OCI-LY7 (cell line): ENCODE measurements at places on chromosomes 4 and X.

- no peak for DNase-seq
Observed at GRCh38 chr4:168600796-168601583, 104.1 kb downstream of the PALLD start.

GRCh38 chr4:81470456-81471297 lies 1.0 kb downstream of the RASGEF1B start:
- peak; percentile 48 for DNase-seq

DNA sequence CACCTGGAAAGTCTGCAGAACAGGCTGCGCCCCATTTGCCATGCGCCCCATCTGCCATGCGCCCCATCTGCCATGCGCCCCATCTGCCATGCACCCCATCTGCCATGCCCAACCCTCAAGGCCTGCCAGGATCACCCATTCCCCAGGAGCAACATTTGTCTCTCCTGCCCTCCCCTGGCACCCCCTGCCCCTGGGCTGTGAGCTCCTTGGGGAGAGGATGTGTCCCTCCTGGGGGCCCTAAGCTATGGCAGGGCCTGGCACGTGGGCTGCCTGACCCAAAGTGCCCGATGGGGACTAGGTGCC lies 82.6 kb downstream of the FAM53A start:
- no peak for DNase-seq

DNA sequence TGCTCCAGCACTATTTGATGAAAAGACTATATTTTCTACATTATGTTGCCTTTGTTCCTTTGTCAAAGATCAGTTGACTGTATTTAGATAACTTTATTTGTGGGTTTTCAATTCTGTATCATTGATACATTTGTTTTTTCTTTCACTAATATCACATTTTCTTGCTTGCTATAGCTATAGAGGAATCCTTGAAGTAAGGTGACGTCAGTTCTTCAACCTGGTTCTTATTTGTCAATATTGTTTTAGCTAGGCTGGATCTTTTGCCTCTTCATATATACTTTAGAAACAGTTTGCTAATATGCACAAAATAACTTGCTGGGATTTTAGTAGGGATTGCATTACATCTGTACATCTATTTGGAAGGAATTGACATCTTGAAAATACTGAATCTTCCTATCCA lies 21.0 kb downstream of the TECRL start:
- no peak for DNase-seq

- no peak for DNase-seq
Observed at GRCh38 chr4:186096681-186097165, 7.8 kb upstream of the FAM149A start.

- no peak for DNase-seq
Observed at GRCh38 chr4:136750897-136751296, 781.4 kb downstream of the PCDH18 start.

DNA sequence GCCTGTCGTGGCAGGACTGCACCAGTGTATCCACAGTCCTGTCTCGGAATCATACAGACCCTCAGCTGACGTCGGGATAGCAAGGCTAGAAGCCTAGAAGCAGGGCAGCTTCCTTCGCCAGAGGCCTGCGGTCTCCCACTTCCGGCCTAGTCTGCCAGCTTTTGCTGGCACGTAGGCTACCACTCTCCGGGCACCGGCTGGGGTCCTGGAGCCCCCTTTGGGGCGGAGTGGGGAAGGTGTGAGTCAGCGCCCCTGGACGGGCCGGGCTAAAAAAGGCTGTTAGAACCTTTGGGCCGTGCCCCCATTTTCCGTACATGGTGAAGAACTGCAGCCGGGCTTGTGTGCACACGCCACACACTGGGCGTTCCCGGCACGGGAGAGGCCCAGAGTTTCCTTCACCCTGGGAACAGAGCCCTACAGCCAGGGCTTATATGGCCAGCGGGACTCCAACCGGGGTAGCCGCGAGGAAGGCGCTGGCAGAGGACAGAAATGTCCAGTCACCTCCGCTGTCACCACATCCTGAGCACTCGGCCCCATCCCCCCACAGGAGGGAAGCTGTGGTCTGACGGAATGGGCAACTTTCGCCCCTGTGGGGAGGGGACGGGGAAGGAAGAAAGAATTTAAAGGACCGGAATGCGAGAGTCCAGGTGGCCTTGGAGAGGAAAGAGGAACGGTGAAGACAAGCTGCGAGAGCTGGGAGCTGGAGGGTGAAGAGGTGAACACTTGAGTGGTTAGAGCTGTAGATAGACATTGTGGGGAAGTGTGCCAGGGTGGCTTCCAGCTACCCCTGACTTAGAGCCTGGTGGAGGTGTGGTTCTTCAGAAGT lies 4.6 kb downstream of the MAGIX start:
- peak; percentile 69 for DNase-seq

- DNase-seq, result no peak
Observed at GRCh38 chrX:65866146-65866545, 173.7 kb downstream of the VSIG4 start.

DNA sequence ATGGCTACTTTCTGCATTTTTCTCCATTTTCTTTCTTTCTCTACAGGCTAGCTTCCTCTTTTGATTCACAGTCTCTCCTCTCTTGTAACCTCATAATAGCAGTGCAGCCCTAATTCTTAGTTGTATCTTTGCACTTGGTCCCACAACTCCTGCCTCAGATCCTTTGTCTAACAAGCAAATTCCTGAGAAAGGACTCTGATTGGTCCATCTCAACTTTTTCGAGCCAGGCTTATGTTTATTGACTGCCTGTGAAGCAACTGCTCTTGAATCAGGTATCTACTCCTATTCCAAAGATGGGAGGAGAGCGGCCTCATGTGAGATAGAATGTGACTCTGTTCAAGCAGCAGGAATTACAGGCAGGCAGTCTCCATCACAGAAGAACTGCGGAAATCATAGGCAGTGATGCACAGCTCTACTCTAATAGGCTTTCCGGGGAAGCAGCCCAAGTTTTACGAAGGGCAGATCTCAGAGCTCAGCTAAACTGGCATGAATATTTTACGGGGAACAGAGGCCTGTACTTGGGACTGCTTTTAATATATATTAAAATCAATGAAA lies 123.5 kb downstream of the GABRB1 start:
- DNase-seq, result no peak

GRCh38 chrX:16786791-16787735 lies 797 bp downstream of the TXLNG start:
- DNase-seq, result peak; percentile 40

DNA sequence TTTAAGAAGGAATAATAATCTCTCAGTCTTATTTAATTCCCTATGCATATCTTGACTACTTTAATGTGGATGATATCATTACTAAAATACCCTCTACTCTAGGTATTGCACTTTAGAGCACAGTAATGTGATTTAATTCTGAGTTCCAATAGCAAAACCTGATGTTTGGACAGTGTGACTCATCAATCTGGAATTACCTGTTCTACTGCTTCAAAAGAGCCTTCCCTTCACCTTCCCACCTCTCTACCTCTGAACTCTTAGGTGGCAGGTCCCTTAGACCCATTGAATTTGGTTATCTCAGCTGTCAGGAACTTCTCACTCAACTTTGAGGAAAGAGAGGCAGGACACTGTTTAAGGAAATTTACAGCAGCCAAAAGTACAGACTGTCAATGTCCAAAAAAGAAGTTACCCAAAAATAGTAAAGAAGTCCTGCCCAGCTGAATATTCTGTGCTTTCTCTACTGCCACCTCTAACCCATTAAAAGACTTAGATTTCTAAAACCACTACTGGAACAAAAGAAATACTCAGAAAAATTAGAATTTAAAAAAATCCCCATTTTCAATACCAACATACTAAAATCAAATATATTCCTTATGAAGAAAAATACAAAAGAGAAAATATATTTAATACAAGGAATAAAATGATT lies 123.1 kb upstream of the GPM6A start:
- no peak for DNase-seq

DNA sequence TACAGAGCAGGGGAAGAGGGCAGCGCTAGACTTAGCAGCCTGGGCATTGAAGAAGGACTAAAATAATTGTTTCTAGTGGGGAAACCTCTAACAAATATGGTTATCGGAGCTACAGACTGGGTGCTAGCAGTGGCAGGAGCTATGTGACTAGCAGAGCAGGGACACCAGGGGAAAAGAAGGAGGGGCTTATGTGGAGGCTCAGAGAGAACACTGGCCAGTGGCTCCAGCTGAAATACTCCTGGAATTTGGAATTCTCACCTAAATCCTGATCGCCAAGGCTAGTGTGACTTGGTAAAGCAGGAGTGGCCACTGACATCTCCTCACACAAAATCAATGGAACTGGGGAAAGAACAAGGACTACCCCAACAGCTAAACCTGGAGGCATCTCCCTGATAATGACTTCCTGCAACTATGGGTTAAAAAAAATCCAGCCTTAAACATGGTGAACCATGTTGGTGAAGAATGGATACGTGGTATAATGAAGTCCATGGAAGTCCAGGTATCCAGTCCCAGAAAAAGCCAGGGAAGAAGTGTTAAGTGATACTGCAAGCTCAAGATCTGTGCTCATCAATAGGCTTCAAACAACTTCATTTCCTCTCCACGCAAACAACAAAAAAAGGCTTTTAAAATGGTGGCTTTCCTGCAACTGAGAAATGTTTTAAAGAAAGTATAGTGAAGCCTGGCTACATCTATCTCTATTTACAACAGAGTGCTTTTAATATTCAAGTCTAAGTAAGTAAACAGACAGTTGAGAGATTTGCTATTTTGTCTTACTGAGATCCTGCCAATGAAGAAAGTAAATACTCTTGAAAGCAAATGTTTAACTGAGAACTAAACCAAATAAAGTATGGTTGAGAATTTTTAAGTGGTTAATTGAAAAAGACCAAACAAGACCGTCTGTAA lies 1.8 kb downstream of the TAPT1 start:
- DNase-seq, result no peak

DNA sequence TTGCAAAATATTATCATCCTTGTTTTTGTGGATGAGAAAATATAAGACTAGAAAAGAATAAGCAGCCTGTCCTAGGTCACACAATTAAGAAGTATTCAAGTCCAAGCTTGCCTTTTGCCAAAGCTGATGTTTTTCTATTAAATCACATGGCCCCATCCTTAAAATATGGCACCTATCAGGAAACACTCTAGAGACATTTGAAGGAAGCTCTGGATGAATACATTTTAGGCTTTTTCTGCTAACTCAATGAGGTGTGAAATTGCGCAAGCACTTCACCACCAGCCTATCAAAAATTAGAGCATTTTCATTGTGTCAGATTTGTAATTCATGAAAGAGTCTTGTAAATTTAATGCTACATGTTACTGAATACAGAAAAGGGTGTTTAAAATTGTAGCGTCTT lies 251.1 kb upstream of the MAD2L1 start:
- no peak for DNase-seq

DNA sequence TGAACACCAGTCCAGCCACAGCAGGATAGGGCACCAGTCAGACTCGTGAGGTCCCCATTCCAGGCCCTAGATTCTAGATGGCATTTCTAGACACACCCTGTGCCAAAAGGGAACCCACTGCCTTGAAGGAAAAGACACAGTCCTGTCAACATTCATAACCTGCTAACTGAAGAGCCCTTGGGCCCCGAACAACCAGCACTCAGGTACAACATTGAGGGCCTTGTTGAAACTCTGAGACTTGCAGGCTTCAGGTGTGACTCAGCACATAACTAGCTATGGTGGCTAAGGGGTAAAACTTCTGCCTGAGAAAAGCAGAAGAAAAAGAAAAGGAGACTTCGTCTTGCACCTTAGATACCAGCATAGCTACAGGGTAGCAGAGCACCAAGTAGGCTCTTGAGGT lies 252.9 kb upstream of the GRID2 start:
- DNase-seq, result no peak

GRCh38 chrX:12548341-12548740 lies 242.9 kb upstream of the PRPS2 start:
- no peak for DNase-seq
